ENCODE measurements at places on chromosomes 2 and 18.

GRCh38 chr2:381181-381580 lies 93.3 kb upstream of the ALKAL2 start:
- ATAC-seq = no peak

DNA sequence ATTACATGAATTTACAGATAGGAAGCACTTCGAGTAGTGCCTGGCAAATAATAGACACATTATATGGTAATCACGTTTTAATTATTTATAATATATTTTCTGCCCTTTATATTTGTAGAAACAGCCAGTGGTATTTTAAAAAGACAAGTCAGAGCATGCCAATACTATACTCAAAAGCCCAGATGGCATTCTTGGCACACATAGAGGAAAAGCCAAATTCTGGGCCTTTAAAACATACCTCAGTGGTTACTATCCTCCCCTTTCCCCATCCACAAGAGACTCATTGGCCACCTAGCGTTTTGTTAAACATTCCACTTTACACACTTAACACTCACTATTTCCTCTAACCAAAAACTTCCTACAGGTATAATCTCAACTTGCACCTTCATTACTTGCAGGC lies 63.3 kb upstream of the ZNF804A start:
- ATAC-seq = no peak

- no peak for ATAC-seq
Observed at GRCh38 chr2:53259395-53260009, 508.1 kb upstream of the CHAC2 start.

DNA sequence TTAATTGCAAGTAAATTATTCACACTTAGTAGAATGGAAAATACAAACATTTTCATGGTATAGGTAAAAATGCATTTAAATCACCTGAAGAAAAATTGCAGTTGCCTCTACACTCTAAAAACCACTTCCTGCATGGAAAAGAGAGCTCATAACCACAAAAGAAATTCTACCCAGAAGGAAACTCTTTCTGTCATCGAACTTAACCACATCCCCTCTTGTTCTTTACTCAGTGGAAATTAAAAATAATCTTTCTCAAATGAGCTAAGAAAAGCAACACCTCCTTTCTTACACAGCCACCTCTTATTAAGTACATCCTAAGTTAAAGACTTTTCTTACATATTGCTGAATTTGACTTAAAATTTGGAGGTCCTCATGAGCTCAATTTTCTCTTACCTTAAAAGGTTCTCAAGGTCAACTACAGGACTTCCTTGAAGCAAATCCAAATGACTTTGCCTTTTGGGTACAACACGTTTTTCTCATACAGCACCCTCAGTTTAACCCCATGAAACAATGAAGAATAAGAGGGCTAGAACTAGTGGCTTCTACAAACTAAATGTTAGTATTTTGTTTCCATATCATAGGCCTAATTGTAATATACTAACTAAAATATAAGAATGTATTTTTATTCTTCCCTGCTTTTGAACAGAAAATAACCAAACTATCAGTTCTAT lies 109.1 kb upstream of the CRIM1 start:
- peak; percentile 58 for ATAC-seq

- ATAC-seq = no peak
Observed at GRCh38 chr2:225122583-225123486, 80.6 kb upstream of the DOCK10 start.

- ATAC-seq = no peak
Observed at GRCh38 chr18:28890791-28891190, 713.9 kb upstream of the CDH2 start.

DNA sequence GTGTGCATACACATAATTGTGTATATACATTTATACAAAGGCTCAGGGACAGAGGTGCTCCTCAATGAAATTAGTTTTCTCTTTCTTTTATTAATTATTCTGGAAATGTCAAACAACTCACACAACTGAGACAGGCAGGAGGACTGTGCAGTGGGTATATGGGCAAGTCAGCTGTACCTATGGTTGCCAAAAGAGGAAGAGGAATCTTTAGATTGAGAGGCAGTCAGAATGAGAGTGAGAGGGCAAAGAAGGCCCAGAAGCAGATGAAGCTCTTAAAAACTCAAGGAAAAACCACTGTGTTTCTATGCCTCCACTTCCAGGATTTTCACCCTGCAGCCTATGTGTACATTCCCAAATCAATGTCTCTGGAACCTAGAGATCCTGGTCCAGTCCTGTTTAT lies 79.1 kb downstream of the CACNB4 start:
- ATAC-seq = no peak

DNA sequence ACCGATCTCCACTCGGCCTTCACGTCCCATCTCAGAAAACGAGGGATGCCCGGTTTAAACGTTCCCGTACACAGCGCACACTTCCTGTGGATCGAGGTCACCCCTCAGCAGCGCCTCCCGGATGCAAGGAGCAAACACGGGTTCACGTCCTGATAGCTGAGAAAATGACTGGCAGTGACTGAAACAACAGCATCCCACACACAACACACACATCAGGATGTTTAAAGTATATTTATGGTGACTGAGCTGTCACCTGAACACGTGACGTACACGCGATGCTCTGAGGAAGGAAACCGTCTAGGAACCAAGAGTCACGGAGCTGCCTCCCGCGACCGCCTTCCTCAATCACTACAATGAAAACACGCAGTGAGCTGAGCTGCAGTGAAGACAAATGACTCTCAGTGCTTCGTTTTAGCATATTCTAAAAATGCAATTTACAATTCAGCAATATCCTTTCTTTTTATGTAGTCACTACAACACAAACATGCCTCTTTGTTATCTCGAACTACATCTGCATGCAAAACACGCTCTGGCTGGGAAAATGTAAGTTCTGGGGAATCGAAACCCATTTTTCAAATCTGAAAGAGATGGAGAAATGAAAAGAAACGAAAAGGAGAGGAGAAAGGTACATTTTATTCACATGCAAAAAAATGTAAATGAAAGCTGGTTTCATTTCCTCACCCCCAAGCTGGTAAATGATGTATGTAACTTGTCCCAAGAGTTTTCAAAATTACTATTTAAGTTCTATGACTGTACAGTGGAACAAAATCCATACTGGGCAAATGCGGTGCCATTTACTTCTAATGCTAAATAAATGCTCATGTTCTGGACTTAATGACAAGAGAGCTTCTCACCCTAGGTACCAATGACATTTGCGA lies 19.8 kb downstream of the HDAC4 start:
- ATAC-seq = peak; percentile 79

DNA sequence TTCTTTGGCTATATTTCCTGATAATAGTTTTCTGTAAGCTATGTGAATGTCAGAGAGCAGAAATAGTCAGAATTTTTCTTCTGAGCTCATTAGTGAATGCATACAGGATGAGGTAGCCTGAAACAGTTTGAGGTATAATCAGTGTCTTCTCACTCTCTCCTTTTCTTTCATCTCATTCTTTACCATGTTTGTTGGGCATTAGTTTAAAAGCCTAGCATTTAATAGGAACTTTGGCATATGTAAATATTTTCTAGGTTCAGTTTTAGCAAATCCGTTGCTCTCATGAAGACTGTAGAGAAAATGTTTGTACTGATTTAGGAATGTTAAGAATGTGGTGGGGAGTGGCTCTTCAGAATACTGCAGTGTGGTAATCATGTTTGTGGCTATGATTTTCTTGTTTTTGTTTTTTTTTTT lies 119.4 kb downstream of the PARD3B start:
- ATAC-seq = no peak

- ATAC-seq = peak; percentile 94
Observed at GRCh38 chr2:27356382-27357181, at the start of gene GTF3C2. GTF3C2 (minus strand) TSS chr2:27356764; CDS start chr2:27343554, 13,210 bp downstream.

DNA sequence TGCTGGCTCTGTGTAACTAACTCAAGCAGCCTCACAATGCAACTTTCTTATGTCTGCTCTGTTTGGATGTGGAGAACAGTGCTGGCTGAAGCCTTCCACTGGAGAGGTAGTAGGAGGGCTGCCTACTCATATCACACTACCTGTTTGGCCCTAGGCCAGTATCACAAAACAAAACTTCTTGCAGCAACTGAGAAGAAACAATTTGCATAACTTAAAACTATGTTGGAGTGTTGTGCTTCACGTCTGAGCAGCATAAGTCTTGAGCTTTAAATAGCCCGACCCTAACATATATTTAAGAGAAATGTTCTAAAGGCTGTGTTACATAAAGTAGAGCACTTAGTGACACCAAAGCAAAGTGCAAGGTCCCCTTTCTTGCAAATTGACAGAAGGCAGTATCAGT lies 204.9 kb upstream of the ACVR2A start:
- ATAC-seq = peak; percentile 52

DNA sequence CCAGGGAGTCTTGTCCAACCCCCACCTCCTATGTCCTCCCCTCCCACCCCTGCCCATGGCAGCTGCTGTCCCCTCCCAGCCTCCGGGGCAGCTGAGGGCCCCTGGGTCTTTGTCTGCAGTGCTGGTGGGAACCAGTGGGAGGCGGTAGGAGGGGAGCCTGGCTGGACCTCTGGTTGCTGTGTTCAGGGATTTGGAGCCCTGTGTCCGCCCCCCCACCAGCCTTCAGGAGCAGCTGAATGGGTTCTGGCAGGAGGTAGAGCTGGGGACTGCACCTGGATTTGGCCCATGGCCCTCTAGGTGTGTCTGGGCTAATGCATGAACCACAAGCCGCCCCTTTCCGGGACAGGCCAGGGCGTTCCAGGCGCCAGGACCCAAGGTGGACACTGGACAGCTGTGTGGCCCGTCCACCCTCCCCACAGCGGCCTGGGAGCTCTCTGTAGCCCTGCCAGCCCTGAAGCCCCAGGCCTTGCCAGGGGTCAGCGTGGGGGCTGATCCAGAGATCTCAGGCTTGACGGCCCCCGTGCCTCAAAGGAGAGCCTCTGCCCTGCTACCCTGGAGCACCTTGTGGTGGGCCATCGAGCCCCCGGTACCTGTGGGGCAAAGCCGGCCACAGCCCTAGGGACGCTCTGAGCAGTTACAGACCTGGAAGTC lies 25.4 kb downstream of the GPC1 start:
- ATAC-seq = no peak

- no peak for ATAC-seq
Observed at GRCh38 chr2:147715807-147716206, 129.0 kb upstream of the ACVR2A start.

GRCh38 chr2:196915507-196916189 lies 10.9 kb downstream of the PGAP1 start:
- no peak for ATAC-seq

- no peak for ATAC-seq
Observed at GRCh38 chr18:9025091-9025838, 77.2 kb upstream of the NDUFV2 start.

DNA sequence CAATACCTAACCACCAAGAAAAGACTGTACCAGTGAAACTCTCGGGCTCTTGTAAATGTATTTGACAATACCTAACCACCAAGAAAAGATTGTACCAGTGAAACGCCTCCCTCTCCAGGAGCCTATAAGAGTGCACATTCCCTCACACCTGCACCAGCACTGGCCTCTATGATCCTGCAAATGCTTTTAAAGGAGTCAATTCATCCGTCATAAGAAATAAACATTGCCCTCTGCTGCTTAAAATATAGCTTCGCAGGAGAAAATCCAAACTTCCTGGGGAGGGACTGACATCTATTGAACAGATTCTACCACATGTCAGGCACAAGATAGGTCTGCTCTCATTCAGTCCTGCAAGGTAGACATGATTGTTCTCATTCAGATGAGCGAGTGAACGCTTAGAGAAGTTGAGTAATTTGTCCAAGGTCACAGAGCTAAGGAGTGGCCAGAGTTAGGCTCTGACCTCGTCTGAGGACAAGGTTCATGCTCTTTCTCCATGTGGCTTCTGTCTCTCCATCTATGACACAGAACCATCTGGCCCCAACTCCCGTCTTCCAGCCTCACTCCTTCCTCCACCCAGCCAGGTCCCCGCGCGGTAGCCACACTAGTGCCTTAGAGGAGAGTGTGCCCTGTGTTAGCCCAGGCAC lies 38.7 kb downstream of the MCFD2 start:
- ATAC-seq = no peak

GRCh38 chr18:62175521-62175920 lies 11.3 kb downstream of the PIGN start:
- no peak for ATAC-seq

DNA sequence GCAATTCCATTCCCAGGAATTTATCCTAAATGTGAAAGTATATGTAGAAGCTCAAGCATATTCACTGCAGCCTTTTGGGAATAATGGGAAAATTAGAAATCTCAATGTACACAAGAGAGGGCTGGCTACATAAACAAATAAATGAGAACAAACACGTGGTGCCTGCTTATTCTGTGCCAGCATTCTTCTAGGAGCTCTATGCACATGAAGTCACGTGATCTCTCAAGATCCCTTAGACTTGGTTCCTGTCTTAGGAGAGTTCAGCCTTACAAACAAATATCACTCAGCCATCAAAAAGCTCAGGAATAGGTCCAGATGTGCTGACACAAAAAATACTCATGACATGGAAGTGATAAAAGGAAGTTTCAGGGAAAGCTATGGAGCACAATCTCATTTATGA lies 92.9 kb upstream of the SP3 start:
- ATAC-seq = no peak

GRCh38 chr18:77566604-77567003 lies 317.0 kb downstream of the GALR1 start:
- no peak for ATAC-seq

DNA sequence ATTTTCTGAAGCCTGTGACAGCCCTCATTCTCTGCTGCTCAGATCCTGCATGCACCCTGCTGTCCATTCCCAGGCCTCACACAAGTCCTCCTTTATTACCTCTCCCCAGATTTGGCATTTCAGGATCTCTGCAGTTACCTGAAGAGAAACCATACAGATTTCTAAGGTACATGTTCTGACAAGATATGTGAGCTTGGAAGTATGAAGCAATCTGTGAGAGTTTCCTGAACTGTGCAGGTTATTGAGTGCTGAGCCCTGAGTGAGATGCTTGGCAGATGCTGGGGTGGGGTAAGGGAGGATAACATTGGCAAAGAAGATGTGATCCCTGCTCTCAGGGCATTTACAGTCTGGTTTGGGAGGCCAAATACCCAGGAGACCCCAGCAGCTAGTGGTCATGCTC lies 122.1 kb upstream of the STPG4 start:
- ATAC-seq = no peak

GRCh38 chr2:241025639-241026038 lies 27.2 kb downstream of the SNED1 start:
- no peak for ATAC-seq

GRCh38 chr2:96353032-96353561 lies 17.5 kb downstream of the NCAPH start:
- ATAC-seq = no peak

DNA sequence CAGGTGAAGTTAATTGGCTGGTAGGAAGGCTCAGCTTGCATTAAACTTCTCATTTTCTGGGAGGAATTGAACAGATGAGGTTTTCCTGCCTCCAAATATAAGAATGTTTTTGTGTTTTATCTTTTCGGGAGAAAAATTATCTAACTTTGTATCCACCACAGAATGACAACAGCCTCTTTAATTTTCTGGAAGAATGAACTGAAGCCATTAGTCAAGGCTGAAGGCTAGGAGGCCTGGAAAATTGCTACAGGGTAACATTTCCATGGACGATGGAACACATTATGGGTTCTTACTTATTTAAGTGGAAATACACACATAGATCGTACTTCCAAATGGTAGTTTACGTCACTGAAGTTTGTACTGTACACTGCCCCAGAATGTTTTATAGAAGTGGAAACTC lies 28.0 kb upstream of the ZNF236 start:
- ATAC-seq = no peak

- no peak for ATAC-seq
Observed at GRCh38 chr2:6352906-6353515, 512.7 kb downstream of the CMPK2 start.

Data from stimulated activated memory B cell treated with anti-CD40 and anti-IgM and Interleukin-4, amounts not matched to agents 10 μg/mL and 1 μg/mL and 100 μg/mL, for 72 hours (primary cell).